Caudate nucleus (tissue), 63 donors: ENCODE measurements at places on chromosomes 2 and 18.

DNA sequence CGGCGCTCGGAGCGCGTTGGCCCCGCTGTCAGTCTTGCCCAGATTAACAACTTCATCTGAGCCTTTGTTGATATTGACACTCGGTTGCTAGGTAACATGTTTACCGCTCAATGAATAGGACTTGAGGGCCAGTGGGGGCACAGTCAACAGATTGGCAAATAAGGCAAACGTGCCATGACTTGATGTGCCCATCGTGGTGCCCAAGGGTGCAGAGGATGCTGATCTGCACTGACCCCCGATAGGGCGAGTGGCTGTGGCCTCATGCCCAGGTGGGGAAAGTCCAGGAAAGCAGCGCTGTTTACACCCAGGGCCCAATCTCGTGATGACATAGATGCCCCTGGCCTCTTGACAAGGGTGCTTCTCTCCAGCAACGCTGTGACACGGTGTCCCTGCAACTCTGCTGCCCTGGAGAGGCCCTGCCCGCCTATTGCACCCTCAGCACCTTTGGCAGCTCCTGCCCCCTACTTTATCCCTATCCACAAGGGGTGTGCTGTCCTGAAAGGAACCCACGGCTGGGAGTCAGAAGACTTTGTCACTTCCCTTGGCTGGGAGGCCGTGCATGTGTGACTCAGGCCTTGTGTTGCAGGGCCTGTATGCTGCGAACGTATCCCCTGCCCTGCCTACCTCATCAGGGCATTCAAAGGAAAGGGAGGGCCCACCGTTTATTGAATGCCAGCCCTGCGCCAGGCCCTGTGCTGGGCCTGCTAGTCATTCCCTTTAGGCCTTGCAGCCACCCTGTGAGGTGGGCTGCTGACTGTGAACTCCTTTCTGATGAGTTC, 158.0 kb downstream of the INHBB start:
- DNase-seq: no peak

DNA sequence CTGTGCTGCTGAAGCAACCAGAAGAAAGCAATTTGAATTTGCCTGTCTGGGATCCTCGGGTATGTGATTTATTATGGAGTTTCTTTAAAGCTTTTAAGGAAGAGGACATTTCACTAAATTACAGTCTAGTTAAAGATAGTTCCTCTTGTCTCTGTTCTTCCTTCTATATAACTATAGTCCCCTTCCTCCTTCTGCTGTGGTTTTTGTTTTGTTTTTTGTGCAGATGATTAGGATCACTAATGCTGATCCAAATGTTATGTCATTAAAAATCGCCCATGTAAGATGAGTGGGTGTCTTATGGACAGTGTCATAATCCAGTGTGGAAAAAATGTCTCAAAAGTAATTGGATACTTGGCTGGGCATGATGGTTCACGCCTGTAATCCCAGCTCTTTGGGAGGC, 24.7 kb downstream of the PAPOLG start:
- DNase-seq: no peak

DNA sequence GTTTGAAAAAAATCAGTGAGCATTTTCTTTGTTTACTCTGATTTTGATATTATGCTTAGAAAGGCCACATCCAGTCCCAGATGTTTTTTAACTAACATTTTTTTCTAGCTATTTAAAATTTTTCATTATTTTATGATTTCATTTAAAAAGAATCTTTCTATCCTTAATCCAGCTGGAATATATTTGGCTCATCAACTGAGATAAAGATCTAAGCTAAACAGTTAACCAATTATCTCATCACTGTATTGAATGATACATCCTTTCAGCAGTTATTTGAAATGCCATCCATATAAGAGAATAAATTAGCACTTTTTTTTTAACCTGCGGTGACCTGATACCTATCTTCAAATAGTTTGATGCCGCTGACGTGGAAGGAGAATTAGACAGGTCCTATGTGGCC, 245.5 kb upstream of the COPS8 start:
- no peak for DNase-seq

- DNase-seq: no peak
These were observed 773 bp downstream of the CMPK2 start for GRCh38 chr2:6864923-6865345.

DNA sequence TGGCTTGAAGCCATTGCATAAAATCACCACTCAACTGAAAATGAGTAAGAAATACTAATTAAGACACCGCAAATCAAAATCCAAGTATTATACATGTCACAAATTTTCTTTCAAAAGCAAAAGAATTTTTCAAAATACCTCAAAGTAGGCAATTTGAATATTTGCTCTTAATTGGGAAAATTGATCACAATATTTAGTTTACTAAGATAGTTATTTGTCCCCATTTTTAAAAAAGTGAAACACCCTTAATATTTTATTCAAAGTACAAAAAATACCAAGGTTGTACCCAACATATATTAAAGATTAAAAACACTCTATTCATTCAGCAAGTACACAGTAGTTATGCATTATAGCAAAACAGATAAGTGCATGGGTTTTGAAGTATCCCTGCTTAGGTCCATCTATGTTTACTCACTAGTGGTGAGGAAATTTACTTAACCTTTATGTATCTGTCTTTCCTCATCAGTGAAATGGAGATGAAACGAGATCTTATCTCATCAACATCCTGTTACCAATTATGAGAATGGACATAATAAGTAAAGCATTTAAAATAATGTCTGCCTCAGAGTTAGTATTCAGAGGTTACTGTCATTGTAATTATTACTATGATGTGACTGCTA, 35.1 kb downstream of the VPS54 start:
- DNase-seq: no peak

- DNase-seq: no peak
These were observed 31.7 kb downstream of the CELF4 start for GRCh38 chr18:37533647-37534584.
